ENCODE measurements at places on chromosomes 4 and X.

DNA sequence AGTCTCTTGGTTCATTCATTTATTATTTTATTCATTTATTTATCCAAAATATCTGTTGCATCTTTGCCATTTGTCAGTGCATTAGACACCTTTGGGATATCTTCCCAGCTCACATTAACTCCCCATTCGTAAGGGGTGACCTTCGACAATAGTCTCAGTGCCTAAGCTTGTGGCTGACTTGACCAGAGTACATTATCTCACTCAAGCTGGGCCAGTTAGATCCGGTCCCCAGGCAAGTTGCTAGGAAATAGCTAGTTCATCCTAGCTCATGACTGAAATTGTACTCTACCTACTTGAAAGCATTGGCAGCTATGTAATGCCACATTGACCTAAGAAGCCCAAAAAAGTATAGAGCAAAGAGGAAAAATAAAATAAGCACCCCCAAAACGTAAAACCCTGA lies 165.3 kb downstream of the FBXO8 start:
- DNase-seq, result no peak

- no peak for DNase-seq
These were observed 239.1 kb downstream of the EVC2 start for GRCh38 chr4:5469151-5469775.

GRCh38 chrX:39310891-39311290 lies 509.6 kb downstream of the MID1IP1 start:
- no peak for DNase-seq

- DNase-seq, result no peak
These were observed 138.9 kb upstream of the PTCHD1 start for GRCh38 chrX:23195761-23196160.

DNA sequence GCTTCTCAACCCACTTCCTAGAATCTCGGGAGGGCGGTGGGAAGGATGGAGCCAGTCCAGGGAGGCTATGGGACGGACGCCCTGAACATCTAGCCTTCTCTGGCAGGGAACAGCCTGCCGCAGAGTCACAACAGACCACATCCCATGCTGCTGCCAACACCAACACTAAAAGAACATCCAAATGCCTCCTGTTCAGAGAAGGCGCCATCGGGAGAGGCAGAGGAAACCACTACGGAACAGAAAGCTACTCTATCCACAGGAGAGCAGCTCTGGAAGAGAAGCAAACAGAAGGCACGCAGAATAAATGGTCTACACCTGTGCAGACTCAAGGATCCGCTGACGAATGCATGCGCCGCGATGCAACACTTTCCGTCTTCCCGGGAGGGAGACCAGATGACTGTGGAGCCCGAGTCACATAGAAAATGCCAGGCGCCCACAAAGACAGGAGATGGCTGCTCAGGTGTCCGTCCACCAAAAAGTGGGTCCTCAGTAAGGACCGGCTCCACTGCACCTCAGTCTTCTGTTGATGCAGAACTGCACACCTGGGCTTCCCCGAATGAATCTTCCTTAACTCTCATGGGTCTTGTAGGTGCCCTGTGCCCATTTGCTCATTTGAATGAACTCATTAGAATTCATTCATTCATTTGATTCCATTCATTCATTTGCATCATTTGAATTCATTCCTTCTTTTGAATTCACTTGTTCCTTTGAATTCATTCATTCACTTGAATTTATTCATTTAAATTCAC lies 217.5 kb downstream of the DHRSX start:
- no peak for DNase-seq

GRCh38 chr4:84971319-84971932 lies 4.9 kb upstream of the WDFY3 start:
- DNase-seq, result no peak

GRCh38 chrX:100979881-100980607 lies 10.5 kb downstream of the ARL13A start:
- DNase-seq, result no peak

- DNase-seq, result no peak
These were observed 74.8 kb downstream of the WWC2 start for GRCh38 chr4:183173580-183174526.

DNA sequence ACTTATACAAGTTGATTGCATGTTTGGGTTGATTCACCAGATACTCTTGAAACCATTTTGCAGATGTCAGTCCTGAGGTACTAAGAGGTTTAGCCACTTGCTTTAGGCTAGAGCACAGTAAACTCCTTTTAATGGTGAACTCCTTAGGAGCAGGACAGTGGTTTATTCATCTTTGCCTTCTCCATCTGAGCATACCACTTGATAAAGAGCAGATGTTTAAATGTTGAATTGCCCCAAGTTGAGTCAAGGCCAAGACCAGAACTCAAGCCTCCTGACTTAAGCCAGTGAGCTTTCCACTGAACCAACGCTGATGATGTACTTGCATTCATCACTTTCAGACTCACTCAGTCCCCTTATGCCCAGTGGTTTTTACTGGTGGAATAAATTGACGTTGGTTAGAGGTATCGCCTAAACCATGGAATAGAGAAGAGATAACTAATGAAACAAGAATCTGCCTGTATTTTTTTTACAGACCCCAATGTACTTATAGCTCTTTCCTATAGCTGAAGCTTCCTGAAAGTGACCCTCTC lies 7.5 kb downstream of the DAPP1 start:
- no peak for DNase-seq

GRCh38 chr4:174152717-174153466 lies 130.6 kb downstream of the FBXO8 start:
- no peak for DNase-seq

DNA sequence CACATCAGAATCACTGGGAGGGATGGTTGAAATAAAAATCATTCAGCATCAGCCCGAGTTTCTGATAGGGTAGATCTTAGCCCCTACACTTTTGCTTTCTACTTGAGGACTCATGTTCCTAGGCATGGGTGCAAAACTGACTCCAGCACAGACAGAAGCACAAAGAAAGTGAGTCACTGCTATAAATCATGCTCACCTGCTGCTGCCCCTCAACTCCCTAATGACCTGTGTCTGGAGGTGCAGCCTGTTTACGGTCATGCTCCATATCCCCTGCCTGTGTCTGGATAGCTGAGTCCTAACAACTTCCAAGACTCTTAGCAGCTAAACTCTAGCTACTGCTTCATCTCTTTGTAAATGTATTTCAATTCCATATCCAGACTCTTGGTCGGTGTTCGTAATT lies 57.8 kb downstream of the ADGRA3 start:
- no peak for DNase-seq

GRCh38 chr4:103918214-103918613 lies 198.4 kb upstream of the TACR3 start:
- no peak for DNase-seq

DNA sequence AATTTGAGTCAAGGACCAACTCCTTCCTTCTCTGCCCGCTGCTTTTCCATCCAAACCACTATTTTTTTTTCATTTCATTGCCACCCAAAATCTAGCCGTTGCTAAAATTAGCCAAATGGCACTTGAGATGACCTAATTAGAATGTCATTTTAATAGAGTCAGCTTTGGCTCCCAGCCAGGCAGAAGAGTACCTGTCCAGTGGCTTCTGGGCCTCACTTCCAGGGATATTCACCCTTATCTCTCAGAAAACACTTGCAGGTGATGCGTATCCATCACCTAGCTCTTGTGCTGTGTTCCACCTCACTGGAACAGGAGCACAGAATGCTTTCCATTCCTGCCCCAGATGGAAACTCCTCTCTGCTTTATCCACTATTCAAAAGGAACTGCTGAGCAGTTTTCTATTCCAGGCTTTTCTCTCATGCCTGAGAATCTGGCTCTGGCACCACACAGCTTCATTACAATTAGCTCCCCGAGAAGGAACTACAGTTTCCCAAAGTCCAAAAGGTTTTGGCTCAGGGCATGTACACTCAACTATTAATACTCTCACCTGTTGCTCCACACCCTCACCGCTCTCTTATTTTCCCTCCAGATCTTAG lies 18.5 kb downstream of the MAGEA9B start:
- no peak for DNase-seq

- DNase-seq, result no peak
These were observed 10.3 kb downstream of the FAM3A start for GRCh38 chrX:154505734-154506133.

- no peak for DNase-seq
These were observed 18.6 kb upstream of the BRWD3 start for GRCh38 chrX:80828232-80828631.

- DNase-seq, result no peak
These were observed 32.7 kb upstream of the PSAPL1 start for GRCh38 chr4:7467471-7467870.

DNA sequence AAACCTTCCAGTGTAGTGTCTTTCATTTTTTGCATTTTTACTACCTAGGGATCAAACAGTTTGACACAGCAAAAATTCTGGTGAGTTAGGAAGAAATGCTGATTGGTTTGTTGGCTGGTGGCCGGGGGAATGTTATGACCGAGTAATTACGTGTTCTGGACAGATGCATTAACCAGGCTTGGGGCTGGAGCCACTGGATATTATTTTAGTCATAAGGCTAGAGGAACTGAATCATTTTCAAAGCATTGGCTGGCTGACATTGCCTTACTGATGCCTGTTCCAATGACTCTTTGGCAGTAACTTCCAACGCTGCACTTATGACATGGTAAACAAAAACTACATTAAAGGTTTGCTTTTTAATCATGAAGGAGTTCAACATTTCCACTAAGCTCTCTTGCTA lies 84.6 kb downstream of the FBXO8 start:
- no peak for DNase-seq

DNA sequence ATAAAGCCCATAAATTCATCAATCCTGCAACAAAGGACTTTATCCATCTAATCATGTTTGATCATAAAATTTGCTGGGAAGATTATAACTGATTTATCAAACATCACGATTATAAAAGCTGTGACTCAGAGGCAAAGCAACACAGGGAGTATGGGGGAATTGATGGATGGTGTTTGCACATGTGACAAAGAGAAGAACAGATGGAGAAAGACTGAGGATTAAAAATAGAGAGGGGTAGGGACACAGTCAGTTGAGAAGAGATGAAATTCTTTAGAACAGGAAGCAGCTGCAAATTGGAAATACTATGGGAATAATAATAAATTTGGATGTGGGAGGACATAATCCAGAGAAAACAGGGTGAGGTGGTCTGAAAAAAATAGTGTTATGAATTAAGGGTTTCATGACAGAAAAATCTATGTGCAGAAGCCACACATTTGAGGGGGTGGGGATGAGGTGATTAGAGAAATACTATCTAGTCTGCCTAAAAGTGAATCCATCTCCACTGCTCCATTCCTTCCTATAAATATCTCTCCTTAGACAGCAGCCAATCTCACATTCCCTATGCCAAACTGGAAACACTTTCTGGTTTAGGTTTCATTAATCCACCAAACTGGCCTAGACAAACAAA lies 6.2 kb downstream of the PRR32 start:
- DNase-seq, result no peak

DNA sequence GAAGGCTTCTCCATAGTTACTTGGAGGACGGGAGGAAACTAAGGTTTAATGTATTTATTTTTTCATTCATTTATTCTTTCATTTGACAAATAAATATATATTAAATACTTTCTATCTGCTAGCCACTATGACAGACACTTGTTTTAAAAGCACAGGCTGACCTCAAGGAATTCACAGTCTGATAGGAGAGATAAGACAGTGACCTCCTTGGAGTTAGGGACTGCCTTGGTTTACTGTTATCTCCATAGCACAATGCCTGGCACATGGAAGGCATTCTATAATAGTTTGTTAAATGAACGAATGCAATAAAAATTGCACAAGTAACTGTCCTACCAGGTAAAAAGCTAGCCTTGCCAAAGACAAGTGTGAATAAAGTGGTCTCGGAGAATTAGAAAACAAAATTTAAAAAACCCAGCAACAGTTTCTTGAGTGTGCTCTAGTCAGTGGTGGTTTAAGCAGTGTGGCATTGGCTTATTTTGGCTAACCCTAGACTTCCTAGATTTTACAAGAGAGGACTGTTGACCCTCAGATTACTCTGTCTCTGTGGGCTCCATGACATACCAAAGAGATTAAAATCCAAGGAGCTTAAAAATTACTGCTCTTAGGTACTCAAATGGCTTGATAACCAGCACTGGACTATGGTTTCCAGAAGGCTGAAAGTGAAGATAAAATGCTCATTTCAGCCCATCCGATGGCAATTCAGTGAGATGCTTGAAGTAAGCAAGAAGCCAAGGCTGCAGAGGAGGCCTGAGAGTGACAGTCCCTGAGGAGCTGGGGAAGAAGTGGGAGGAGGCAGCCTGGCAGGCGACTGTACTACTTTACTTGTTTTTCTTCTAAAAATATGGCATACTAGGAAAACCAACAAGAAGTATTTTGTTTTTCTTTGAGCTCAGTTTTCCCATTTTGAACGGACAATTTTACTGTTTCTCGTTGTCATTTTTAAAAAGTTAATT lies 9.6 kb downstream of the AFP start:
- DNase-seq, result no peak

GRCh38 chr4:58734030-58734674 lies 1624.0 kb upstream of the IGFBP7 start:
- DNase-seq, result no peak

- DNase-seq, result no peak
These were observed 8.9 kb downstream of the ZNF330 start for GRCh38 chr4:141229408-141230101.

GRCh38 chrX:99301990-99302389 lies 1108.1 kb downstream of the PCDH19 start:
- no peak for DNase-seq
